ENCODE measurements at places on chromosomes 11 and 22.

- no peak for DNase-seq
Measured at GRCh38 chr11:78097666-78098385, 18.2 kb upstream of the NDUFC2 start.

- peak; percentile 64 for DNase-seq
Measured at GRCh38 chr11:11621573-11622339, at the start of gene GALNT18. GALNT18 (minus strand) TSS chr11:11622005.

DNA sequence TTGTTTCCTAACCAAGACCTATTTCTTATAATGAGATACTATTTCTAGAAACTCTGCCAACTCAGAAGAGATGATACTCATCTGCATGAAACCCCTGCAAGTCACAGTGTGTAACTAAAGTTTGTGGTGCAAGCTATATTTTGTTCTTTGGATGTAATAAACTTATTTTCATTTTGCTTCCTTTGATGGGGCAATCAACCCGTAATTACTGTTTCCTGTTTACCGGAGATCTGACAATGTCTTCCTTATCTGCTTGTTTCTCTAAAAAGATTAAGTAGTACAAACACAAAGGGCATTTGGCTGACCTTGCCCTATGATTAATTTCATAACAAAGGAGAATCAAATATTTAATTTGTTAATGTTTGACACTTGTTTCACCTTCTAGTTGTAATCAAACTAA is 846.6 kb upstream of the ANO3 start:
- no peak for DNase-seq

- DNase-seq = peak; percentile 89
Measured at GRCh38 chr11:73257342-73258103, 14.6 kb upstream of the P2RY6 start.

DNA sequence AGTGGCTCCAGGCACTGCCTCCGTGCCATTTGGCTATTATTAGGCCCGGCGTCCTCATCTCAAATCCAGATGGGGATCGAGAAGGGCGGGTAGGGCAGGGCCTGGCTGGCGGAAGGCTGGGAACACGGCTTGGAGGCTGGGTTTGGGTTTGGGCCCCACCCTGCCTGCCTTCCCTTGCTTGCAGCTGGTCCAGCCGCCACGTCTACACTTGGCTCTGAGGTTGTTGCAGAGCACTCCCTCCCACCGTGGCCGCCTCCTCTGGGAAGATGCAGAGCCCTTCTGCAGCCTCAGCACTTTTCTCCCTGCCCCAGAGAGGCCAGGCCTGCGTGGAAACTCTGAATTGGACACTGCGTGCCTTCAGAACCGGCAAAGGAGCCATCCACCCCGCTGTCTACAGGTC is 5.2 kb upstream of the SMTN start:
- peak; percentile 46 for DNase-seq

DNA sequence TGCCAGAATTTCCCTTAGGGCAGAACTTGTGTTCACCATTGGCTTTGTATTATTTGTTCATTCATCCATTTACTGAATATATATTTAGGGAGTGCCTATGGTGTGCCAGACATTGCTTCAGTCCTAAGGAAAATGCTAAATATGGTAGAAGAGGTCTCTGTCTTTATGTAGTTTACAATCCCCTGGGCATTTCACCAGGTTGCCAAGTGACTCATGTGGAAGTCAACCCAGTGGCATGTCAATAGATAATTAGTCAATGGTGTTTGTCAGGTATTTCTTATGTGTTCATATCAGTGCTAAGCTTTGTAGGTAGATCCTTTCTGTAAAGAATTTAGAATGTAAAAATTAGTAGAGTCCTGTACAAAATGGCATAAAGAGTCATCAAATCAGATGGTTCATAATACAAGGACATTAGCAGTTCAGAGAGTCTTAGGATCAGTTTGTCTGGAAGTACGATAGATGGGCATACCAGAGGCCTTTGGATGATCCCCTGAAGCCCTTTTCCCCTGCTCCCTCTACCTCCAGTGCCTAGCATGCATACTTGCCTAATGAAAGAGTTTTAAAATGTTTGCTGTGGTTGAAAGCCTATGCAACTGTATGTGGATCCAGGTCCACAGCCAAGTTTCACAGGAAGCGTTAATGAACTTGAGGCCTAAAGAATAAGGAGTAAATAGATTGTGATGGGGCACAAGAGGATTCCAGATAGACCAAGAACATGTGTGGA is 58.5 kb upstream of the SESN3 start:
- no peak for DNase-seq

- no peak for DNase-seq
Measured at GRCh38 chr11:95092549-95093324, 3.1 kb downstream of the ENDOD1 start.

GRCh38 chr11:44601471-44602370 is 36.3 kb downstream of the CD82 start:
- DNase-seq = no peak

- DNase-seq = no peak
Measured at GRCh38 chr22:17140826-17141766, 18.0 kb downstream of the HDHD5 start.

DNA sequence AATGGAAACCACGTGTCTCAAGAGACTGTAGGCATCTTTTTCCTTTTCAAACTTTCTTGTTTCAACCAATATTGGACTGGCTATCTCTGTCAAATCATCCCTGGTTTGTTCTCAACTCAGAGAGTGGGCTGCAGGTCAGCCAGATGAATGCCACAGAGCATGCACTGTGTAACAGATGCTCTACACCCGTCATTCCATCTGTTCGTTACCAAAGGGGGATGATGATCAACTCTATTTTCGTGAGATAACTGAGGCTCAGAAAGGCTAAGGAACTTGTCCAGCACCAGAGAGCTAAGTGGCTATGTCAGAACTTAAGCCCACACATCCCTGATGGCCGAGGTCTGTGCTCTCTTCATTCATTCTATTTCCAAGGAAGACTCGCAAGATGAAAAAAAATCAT is 42.1 kb downstream of the SLC1A2 start:
- DNase-seq = no peak

DNA sequence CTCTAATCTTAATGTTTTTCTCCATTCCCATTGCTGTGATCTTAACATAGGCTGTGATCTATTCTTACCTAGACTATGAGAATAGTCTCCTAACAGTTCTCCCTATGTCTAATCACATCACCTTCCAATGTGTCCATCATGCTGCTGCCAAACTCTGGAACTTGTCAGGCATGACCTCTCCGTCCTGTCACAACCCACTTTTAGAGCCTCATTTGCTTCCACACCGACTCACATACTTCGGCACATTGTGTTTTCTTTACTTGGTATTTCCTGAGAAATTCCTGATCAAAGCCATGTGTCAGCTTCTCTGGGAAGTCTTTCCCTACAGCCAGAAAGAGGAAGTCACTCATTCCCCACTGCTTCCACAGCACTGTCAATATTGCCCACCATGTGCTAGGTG is 40.5 kb upstream of the BIRC3 start:
- no peak for DNase-seq

GRCh38 chr11:132455044-132455443 is 1077.3 kb downstream of the OPCML start:
- no peak for DNase-seq

DNA sequence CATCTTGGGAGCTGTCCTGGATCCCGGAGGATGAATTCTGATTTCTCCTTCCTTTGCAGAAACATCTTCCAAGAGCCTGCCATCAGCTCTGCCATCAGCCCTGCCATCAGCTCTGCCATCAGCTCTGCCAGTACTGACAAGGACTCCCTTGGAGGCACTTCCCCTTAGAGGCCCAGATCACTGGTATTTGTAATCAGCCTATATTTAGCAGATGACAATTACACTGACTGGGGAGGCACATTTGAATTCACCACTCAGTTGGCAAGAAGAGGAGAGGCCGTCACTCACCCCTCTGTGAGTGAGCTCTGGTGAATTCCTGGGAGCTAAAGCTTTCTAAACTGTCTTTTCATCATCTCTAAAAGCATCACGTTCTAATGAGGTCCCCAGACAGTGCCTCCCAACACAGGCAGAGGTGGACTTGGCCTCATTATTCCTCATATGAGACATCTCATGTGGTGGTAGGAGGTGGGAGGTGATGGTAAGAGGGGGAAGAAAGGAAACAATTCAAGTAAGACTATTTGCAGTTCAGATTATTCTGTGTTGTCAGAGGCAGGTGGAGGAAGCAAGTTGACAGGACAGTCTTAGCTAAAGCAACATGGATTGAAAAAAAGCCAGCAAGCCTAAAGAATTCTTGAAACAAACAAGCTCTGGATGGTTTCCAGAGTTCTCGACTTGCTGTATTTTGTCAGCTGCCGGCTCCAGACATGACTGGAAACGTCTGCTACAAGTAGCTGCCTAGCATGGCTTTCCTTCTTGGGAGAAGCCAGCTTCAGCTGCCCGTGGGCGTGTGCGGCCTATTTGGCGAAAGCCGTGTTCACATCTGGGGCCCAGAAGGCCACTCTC is 771.7 kb downstream of the TBC1D22A start:
- no peak for DNase-seq

DNA sequence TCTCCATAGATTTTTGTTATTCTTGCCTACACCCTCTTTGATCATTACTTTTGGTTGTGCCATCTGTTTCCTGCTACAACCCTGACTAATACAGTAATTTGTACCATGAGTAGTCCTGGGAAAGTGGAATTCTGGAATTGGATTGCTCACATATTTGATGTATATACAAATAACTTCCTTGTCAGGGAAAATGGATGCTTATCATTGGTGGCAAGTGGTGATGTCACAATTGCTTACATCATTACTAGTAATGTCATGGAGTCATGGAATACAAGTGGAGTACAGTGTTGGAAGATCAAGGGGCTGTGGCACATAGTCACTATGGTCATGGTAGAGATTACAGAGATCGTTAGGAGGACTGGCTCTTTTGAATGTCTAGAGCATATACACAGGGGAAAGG is 24.4 kb downstream of the AASDHPPT start:
- DNase-seq = no peak

- DNase-seq = no peak
Measured at GRCh38 chr22:28023036-28023435, 104.0 kb upstream of the PITPNB start.

- DNase-seq = no peak
Measured at GRCh38 chr22:46696229-46696518, 41.9 kb downstream of the CERK start.

Data from AG09309 (cell line).